ENCODE measurements at places on chromosomes 13 and 19.

GRCh38 chr13:49367640-49368422, 76.0 kb downstream of the CAB39L start:
- DNase-seq, result no peak

- DNase-seq, result no peak
These were observed 114.9 kb upstream of the SPATA13 start for GRCh38 chr13:24045597-24045996.

DNA sequence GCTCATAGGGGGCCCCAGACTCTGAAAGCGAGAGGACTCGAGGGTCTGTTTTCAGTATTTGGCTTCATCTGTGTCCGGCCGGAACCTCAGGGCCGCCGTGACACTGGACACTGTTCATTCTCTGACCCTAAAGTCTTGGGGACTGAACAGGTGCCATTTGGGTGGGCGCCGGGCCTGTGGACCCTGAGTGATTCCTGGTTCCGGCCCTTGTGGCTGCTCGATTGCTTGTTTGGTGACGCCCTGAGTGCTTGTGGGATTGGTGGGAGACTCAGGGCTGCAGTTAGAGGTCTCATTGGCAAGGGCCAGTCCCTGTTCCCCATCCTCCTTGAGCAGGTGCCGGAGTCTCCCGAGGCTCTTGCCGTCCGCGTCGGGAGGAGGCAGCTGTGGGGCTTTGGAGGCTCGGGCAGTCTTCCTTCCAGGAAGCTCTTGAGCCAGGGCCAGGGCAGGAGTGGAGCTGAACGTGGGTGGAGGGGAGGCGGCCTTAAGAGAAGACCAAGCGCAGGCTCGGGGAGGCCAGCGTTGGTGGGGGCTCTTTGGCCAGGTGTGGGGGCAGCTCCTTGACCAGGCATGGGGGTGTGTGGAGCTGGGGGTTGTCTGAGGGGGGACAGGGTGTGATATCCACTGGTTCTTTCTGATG, 4.7 kb downstream of the PTBP1 start:
- DNase-seq, result no peak

- no peak for DNase-seq
These were observed 896.8 kb downstream of the PCDH17 start for GRCh38 chr13:58528351-58528750.

DNA sequence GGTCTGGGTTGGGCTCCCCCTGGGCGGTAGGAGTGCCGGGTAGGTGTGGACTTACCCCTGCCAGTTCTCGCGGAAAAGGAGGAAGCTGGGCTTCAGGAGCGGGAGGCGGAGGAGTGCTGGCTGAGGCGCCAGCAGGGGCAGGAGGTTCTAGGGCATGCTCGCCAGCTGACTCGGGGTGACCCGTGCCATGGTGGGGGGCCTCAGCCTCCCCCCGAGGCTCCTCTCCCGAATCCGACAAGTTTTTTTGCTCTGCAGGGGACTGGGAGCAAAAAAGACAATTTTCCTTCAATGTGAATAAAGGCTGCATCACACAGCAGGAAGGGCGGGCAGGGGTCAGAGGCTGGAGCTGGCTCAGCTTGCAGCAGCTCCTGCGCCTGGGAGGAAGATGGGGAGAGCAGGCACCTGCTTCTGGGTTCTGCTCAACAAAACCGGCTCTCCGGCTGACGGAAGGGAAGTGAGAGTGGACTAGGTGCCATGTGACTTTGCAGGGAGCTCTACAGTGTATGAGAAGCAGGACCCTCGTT, 26.5 kb downstream of the RANBP3 start:
- DNase-seq, result no peak

- DNase-seq, result no peak
These were observed 3.8 kb upstream of the ZNF414 start for GRCh38 chr19:8517551-8518442.

- no peak for DNase-seq
These were observed 13.5 kb upstream of the PLA2G4C start for GRCh38 chr19:48123907-48124651.

GRCh38 chr13:113367771-113368170, 3.8 kb upstream of the GRTP1 start:
- peak; percentile 79 for DNase-seq

GRCh38 chr19:33484226-33484774, 37.3 kb downstream of the PEPD start:
- no peak for DNase-seq

GRCh38 chr19:44602081-44602480, 11.3 kb upstream of the IGSF23 start:
- DNase-seq, result no peak

- no peak for DNase-seq
These were observed 154.7 kb upstream of the SGCG start for GRCh38 chr13:23025864-23026608.

- DNase-seq, result no peak
These were observed 54.8 kb downstream of the CELF5 start for GRCh38 chr19:3279306-3279705.

DNA sequence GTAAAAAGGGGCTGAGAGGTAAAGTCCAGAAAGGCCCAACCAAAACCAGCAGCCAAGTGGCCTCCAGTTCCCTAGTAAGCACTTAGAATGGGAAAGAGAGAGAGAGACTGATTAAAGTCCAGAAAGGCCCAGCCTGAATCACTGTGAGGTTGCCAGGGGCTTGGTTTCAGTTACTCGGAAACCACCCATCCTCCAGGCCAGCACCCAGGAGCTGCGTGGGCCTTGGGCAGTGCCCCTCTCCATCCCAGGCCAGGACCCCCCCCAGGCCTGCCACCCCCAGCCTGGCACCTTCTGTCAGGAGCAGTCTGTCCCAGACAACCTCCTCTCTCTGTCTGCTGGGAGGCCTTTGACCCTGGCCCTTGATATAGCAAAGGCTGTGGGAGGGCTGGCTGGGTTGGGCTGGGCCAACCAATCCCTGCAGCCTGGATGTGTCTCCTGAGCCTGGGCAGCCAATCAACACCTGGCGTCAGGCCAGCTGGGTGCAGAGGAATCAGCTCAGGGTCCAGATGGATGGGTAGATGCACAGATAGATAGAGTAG, at the start of gene CYP4F2:
CYP4F2 (minus strand) TSS at position 337 of the 539 bp plus-strand sequence. CDS start 463 bp downstream, outside the sequence.
- no peak for DNase-seq

GRCh38 chr13:106562301-106562700, 5.6 kb downstream of the ARGLU1 start:
- no peak for DNase-seq

DNA sequence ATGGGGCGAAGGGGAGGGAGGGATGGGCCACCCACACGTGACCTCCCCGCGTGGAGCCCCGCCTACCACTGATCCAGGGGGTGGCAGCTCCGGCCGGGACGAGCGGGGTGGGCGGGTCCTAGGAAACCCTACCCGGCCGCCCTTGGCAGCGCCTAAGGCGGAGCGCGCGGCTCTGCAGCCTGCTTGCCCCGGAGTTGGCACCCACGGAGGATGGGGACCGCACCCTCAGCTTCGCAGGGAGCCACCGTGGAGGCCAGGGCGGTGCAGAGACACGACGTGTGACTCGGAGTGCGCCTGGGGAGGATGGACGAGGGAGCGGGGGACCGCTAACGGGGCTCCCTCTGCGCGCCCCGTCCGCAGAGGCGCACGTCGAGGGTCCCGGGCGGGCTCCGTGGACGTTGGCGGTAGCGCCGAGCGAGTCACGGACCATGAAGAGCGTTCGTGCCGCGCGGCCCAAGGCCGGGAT, at the start of gene RGS9BP:
RGS9BP (plus strand) TSS at position 129 of the 466 bp plus-strand sequence. CDS start 416 bp downstream, outside the sequence.
- DNase-seq, result no peak

DNA sequence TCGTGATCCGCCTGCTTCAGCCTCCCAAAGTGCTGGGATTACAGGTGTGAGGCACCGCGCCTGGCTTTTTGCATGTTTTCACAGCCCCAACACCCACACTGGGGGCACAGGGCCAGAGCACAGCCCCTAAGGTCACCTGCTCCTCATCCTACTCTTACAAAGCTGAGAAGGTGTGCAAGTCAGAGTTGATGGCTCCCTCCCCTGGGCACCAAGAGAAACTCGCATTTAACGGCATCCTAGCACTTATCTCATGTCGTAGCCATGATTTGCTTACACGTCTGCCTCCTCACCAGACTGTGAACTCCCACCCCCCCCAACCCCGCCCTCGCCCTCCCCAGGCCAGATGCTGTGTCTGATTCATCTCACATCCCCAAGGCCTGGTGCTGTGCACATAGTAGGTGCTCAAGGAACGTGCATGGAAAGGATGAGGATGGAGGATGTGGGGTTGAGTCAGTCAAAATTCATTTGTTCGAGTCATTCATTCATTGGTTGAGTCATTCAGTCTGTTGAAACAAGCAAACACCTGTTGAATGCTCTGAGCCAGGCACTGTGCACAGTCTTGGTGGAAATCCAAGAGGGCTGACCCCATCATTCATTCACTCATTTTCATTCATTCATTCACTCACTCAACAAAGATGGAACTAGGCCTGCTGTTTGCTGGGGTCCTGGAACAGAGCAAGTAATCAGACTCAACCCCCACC, 11.3 kb downstream of the SHANK1 start:
- DNase-seq, result no peak

- DNase-seq, result no peak
These were observed 185.4 kb downstream of the KDM4B start for GRCh38 chr19:5154129-5154798.

DNA sequence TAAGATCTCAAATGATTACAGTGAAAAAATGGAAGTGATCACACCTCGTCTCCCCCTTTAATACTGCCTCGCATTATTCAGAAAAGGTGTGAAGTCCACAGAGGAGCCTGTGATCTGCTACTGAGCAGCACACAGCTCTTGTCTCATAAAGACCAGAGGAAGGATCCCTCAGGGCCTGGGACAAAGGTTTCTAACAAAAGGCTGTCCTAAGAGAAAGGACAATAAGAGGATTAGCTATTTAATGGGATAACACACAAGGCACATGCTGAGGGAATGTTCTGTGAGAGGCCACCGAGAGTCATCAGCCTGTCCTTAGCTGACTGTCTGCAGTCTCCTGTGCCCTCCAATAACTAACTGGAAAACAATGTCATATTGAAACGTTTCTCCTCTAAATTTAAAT, 26.7 kb downstream of the EBPL start:
- DNase-seq, result no peak

GRCh38 chr19:6718741-6719539, 1.5 kb downstream of the C3 start:
- DNase-seq, result no peak

DNA sequence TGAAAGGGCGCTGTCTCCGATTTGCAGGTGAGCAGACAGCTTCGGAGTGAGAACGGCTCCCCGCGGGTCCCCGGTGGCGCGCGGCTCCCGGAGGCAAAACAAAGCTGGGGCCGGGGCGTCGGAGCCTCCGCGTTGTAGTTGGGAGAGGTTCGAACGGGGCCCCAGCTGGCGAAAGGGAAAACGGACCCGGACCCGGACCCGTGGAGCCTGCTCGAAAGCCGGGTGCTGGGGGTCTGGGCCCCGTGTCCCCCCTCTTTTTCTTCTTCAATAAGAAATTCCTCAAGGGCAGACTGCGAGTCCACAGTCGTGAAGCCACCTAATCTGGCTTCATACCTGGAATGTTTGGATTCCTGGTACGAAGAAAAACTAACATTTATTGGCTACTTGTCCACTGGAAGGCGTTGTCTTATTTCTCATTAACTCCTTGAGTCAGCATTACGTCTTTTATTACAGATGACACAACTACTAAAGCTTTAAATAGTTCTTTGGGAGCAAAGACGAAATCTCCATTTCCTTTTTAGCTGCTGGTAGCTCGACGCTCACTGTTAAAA, 632 bp upstream of the MTIF3 start:
- DNase-seq, result no peak

DNA sequence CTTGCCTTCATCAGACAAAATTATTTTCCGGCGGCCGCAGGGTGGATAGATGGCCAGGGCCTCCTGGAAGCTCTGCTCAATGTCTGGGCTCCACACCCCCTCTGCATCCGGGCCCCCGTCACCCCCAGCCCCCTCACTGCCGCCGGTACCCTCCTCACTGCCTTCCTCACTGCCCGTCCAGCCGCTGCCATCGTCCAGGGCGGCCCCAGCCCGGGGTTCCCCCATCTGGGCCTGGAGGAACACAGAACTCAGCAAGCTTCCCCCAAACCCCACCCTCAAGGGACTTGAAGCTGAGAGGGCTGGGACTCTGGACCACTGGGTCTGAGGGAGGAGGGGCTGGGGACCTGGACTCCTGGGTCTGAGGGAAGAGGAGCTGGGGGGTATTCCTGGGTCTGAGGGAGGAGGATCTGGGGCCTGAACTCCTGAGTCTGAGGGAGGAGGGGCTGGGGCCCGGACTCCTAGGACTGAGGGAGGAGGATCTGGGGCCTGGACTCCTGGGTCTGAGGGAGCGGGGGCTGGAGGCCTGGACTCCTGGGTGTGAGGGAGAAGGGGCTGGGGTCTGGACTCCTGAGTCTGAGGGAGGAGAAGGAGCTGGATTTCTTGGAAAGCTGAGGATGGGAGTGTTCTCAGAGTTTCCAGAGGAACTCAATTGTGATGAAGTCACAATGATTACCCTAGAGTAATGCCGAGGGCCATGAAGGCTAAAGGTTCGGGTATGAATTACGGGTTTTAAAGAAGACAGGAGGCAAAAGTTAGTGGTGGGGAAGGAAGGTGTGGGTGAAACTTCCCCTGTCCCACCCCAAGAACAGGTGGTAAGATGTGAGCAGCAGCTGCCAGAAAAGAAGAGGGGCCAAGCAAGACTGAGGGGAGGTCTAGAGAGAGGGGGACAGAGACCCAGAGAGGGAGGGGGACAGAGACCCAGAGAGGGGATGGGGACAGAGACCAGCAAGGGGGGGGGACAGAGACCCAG, 2.1 kb downstream of the TEAD2 start:
- DNase-seq, result no peak

GRCh38 chr13:32021785-32022184, 9.8 kb upstream of the FRY start:
- no peak for DNase-seq

GRCh38 chr19:12232961-12233360, 61.7 kb downstream of the ZNF44 start:
- DNase-seq, result no peak

DNA sequence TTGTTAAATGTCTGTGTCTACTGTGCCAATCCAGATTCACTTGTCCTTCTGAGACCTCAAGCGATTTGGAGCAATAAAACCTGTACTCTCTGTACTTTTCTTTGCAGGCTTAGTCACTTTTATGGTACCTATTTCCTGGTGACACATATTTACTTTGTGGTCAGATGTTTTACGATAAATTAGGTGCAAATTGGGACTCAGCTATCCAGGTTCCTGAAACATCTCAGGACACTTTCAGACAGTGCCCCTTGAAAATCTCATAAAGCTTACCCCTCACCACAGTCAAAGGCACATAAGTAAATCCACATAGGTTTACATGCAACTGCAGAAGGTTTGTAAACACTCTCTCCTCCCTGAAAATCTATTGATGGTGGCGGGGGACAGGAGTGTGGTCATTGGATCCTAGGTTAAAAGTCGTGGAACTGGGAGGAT, 438.8 kb downstream of the EFNB2 start:
- no peak for DNase-seq

- no peak for DNase-seq
These were observed 6.8 kb upstream of the DGKH start for GRCh38 chr13:42041684-42042035.

DNA sequence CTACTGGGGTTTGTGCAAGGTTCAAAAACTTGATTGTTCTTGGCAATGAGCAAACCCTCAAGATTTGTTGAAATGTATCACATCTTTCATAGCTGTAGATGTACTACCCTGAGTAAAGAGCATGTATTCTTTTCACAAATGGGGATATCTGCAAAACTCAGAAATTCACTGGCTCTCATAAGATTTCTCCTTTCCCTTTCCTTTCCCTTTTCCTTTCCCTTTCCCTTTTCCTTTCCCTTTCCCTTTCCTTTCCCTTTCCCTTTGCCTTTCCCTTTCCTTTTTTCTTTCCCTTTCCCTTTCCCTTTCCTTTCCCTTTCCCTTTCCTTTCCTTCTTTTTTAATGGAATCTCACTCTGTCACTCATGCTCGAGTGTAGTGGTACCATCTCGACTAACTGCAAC, 69.1 kb downstream of the FNDC3A start:
- DNase-seq, result no peak

GRCh38 chr19:1290196-1290702, 4.6 kb downstream of the EFNA2 start:
- DNase-seq, result no peak

GRCh38 chr13:101817898-101818297, 365.4 kb downstream of the ITGBL1 start:
- no peak for DNase-seq
